ENCODE measurements at places on chromosomes 6 and 20.
A peak's percentile ranks its signal among the peaks of the same experiment; 100 is the strongest.

DNA sequence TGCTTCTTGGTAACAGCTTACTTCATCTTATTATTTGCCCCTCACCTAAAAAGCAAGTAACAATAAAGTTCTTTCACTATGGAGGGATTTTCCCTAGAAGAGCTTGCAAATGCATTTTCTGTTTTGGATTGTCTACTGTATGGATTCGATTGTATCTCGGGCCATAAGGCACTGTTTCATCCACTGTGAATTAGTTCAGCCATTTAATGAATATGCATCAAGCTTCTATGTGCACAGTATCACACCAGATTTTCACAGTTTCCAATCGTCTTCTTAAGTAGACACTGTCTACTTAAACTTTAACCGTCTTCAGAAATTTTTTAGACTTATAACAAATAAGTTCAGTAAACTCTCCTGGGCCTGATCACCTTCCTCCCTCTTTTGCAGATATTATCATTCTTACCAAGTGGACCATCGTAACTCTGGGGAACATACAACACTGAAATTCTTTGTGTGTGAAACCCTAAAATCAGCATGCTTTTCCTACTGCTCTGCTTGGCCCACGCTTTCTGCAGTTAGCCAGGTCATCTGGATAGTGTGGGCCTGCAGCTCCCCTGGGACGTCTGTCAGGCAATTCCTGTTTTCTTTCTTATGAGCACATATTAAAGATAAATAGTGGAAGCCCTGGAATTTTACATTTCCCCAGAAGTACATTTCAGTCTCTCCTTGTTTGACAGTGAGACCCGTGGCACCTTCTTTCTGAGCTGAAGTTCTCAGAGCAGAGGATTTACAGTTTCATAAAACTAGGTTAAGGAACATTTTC is 136.5 kb upstream of the PDE10A start:
- no peak for DNase-seq

DNA sequence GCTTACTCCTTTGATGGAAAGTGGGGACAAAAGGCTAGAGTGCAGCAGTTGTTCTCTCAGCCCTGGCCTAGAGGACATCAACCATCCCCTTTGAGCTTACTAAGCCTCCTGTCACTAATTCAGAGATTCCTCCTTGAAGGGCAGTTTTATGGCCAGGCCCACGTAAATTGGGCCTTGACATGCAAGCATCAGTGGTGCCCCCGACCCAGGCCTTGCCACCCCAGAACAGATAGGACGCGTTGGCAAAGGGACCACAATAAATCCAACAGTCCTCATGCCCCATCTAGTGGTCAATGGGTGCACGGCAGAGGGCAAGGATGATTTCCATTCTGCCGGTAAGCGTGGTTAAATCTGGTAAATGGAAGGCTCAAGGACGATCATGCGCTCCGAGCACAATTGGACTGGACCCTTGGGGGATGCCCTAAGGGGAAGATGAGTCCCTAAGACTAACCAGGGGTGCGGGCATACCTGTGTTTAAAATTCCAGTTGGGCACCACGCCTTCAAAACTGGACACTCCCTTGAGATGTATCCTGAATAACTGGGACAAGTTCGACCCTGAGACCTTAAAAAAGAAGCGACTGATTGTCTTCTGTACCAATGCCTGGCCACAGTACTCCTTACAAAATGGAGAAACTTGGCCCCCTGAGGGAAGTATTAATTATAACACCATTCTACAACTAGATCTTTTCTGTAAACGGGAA is 32.6 kb downstream of the CEP85L start:
- DNase-seq = peak; percentile 76

DNA sequence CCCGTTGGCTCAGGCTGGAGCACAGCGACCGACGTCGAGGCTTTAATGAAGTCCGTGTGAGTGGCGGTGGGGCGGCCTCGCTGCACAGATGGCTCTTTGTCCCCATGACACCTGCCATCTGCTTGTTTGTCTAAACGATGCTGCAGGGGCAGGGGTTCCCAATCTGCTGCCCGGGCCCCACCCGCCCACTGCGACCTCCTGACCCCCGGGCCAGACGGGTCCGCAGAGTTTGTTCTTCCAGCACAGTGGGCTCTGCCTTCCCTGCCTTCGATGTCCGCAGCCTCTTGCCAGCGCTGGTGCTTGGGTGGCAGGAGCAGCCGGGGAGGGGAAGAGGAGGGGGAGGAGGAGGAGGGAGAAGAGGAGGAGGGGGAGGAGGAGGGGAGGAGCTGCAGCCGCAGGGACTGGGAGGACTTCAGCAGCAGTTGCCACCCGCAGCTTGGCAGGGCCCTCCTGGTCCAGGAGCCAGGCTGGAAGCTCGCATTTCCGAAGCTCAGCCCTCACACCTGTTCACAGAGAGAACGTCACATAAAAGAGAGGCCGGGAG is 210.0 kb downstream of the DLL1 start:
- DNase-seq = no peak

DNA sequence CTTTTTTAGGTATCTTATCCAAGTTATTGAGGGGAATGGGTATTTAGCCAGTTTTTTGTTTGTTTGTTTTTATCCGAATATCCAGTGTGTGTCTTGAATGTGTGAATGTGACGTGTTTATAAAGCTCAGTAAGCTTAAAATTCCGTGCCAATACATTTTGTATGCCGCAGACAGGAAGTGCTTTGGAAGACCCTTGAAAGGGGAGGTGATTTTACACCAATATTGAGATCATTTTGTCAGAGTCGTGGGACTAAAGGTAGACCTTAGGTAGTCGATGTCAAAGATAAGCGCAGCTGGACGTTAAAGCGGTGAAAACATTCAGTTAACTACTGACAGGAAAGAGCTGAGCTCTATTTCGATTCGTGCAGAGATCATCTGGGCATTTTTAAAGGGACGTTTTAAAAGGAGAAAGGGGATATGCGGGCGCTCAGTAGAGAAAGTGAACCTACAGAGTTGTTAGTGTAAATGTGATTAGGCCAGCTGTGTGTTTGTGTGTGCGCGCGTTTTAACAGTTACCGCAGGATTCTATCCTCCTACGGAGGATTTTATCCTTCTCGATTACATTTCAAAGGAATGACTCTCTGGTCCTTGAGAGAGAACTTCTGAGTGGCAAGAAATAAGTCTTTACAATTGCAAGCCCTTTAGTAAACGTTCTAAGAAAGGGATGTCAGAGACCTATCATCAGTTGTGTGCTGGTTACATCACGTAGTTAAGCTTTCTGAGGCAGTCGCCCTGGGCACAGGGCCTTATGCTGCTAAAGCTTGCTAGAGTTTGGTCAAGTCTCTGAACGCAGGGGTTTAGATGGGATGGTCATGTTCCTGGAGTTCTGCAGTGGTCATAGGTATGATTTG is 625 bp upstream of the ECHDC1 start:
- no peak for DNase-seq

DNA sequence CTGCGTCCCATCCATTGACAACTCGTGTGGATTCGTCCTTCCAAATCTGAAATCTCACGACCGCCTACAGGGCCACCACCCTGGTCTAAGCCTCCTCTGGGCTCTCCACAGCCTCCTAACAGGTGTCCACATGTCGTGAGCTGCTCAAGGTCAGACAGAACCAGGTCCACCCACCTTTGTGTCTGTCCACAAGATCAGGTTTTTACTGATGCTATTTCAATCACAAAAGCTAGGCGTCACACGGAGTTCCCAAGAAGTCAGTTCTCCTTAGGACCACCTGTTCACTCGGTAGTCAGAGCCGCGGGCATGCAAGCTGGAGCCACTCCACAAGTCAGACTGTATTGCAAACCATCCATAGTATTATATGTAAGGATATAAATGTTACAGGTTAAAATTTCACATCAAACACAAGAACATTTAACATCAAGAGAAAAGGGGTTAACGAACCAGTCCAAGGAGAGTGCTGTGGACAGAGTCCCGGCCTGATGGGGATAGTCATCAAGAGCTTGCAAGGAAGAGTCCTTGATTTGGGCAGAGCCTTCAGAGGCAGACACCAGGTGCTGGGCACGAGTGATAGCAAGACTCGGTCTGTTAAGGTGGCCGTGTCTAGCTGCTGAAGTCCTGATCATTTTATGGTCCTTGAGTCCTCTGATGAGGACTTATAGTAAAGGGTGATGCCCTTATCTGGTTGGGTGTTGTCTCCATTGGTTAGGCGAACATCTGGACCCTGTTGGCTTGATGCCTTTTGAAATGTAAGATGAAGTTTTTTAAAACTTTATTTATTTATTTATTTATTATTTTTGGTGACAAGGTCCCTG is 731 bp upstream of the DNPH1 start:
- no peak for DNase-seq

Data from CD4-positive, alpha-beta T cell (primary cell).